ENCODE measurements at places on chromosomes 5 and 9. TPM values are rescaled to one million over a fixed set of nuclear protein-coding genes. Genes with fewer than 3 reads are reported as not detected.

CNTFR gene
- 2.9 TPM for total RNA-seq

GRCh38 chr5:10831419-10831818 is 70.4 kb upstream of the DAP start:
- no peaks in the 10 kb centered on the region for H3K27me3 ChIP-seq
- H3K4me3 ChIP-seq = no peak overlapping the region
- H3K4me1 ChIP-seq = no peaks in the 10 kb centered on the region
- H3K27ac ChIP-seq = no peak overlapping the region

GRCh38 chr5:59282726-59283125 is 610.8 kb downstream of the PDE4D start:
- H3K36me3 ChIP-seq = no peaks in the 10 kb centered on the region
- H3K27me3 ChIP-seq = no peaks in the 10 kb centered on the region
- H3K4me1 ChIP-seq = no peaks in the 10 kb centered on the region
- no peak overlapping the region for H3K4me3 ChIP-seq
- H3K27ac ChIP-seq = no peak overlapping the region

ADGRD2 gene
- total RNA-seq = not detected

IL31RA gene
- 0.14 TPM for total RNA-seq

DNA sequence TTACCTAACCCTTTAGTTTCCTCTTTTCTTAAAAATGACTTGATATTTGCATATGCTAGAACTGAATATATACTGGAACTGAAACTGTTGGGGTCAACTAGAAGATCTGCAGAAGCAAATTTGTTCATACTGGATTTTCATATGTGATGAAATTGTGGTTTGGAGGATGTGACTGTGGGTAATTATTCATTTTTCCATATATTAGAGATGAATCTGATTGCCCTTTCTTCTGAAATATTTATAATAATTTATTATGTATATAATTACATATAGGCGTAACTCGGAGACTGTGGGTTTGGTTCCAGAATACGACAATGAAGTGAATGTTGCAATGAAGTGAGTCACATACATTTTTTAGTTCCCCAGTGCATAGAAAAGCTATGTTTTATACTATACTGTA is 149.1 kb downstream of the ATP10B start:
- H3K27me3 ChIP-seq = no peaks in the 10 kb centered on the region
- H3K4me3 ChIP-seq = no peak overlapping the region
- no peak for DNase-seq
- H3K4me1 ChIP-seq = no peaks in the 10 kb centered on the region
- no peaks in the 10 kb centered on the region for H3K36me3 ChIP-seq

GRCh38 chr5:6253281-6253680 is 125.1 kb downstream of the MED10 start:
- DNase-seq = no peak
- H3K4me3 ChIP-seq = no peak overlapping the region
- H3K27me3 ChIP-seq = no peaks in the 10 kb centered on the region
- no peaks in the 10 kb centered on the region for H3K4me1 ChIP-seq
- no peaks in the 10 kb centered on the region for H3K36me3 ChIP-seq
- no peak overlapping the region for H3K27ac ChIP-seq

GDA gene
- total RNA-seq = 0.20 TPM

DNA sequence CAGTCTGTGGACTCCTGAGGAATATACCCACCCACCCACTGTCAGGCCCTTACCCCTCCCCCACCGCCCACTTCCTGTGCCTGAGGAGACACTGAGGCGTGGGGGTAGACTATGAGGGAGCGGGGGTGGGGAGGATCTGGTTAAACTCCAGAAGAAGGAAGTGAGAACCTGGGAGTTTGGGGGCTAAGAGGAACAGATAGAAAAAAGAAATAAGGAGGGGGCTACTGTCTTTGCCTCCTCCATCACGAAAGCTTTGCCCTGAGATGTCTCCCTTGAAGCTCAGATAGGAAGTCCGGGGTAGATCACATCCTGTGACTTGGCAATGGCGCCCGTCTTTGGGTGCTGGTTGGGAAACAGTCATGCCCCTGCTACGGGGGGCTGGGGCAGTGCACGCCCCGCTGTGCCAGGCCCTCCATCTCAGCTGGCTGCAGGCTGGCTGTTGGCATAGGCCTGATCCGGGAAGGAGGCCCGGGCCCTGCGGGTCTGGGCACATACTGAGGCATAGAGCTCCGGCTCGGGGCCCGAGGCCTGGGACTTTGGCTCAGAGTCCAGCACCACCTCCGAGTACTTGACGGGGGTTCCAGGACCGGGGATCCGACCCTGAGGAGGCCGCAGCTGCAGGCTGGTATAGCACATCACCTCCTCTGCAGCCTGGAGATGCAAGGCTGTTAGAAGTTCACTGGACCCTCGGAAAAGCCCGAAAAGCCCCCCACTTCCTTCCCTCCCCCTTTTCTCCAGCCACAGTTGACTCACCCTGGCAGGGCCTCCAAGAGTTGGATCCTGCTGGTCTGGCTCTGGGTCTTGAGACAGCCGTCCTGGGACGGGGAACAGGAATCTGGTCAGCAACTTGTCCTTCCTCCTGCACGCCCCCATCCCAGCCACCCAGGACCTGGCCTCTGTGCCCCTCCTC is 1.0 kb downstream of the SIT1 start:
- no peaks in the 10 kb centered on the region for H3K27me3 ChIP-seq
- no peaks in the 10 kb centered on the region for H3K36me3 ChIP-seq
- H3K4me3 ChIP-seq = peak overlapping the region; percentile 32
- peak overlapping the region; percentile 47 for H3K27ac ChIP-seq
- no peak for DNase-seq

- H3K4me1 ChIP-seq = peaks cover 28% of the 10 kb centered on the region
- no peaks in the 10 kb centered on the region for H3K27me3 ChIP-seq
- no peak for DNase-seq
- no peak overlapping the region for H3K4me3 ChIP-seq
- no peak overlapping the region for H3K27ac ChIP-seq
Measured at GRCh38 chr5:136057401-136058038, 28.7 kb downstream of the TGFBI start.

DNA sequence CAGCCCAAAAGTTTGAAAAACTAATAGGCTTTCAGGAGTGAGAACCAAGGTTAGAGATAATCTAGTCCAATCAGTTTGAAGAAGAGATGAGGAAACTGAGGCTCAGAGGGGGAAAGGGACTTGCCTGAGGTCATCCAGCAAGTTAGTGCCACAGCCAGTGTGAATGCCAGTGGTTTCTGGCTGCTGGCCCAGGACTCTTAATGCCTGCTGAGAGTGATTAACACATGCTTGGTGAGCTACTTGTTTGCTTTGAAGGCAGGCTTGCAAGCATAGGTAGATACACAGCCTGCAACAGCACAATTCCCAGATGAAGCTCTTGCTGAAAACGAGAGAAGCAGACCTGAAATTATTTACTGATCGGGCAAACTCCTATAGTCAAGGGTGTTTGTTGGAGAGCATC is 591.6 kb upstream of the SGCD start:
- no peak for DNase-seq
- no peak overlapping the region for H3K4me3 ChIP-seq
- H3K36me3 ChIP-seq = no peaks in the 10 kb centered on the region
- no peaks in the 10 kb centered on the region for H3K4me1 ChIP-seq

DNA sequence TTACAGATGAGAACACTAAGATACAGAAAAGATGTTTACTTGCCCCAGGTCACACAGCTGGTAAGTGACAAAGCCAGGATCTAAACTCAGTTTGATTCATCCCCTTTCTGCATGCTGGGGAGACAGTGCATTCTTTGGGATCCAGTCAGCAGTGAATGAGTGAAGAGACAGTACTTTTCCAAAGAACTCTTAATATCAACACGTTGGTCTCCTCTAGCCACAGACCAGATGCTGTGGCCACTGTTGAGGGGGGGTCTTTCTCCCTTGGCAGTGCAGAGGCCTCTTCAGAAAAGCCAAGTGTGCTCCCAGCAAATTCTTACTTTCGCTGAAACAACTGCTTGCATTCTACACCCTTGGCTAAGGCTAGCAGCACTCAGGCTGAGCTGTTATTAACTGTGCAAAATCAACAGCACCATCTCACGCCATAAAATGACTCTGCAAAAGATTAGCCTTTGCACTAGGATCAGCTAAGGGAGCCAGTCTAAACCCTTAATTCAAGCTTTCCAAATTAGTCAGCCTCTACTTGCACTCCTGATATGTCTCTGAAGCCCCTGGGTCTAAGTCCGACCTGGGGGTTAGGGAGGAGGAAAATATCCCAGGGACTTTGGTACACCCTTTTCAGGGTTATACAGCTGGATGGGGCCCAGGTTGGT is 4.8 kb upstream of the TMEM171 start:
- H3K27me3 ChIP-seq = peaks cover 8% of the 10 kb centered on the region
- H3K27ac ChIP-seq = no peak overlapping the region
- no peaks in the 10 kb centered on the region for H3K36me3 ChIP-seq
- no peaks in the 10 kb centered on the region for H3K4me1 ChIP-seq
- DNase-seq = no peak

DNA sequence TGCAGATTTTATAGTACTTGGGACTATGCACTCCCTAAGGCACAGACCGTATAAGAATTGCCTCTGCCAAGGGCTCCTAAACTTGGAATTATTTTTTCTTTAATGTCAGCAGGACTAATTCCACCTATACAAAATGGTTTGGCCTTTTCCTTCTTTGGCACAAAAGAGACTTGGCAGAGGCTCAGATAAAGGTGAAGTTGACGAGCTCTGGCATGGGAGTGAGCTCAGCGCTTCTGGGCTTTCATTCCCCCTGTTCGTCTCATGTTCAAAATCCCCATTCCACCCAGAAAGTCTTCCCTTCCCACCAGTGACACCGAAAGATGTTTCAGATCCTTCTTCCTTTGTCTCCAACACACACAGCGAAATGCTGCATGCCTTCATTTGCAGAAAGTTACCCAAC is 61.2 kb downstream of the F2RL2 start:
- no peaks in the 10 kb centered on the region for H3K27me3 ChIP-seq
- H3K4me1 ChIP-seq = no peaks in the 10 kb centered on the region
- H3K4me3 ChIP-seq = no peak overlapping the region

GRCh38 chr5:79011219-79011836 is 26.2 kb upstream of the ARSB start:
- H3K4me3 ChIP-seq = no peak overlapping the region
- H3K27me3 ChIP-seq = no peaks in the 10 kb centered on the region
- no peaks in the 10 kb centered on the region for H3K36me3 ChIP-seq
- no peak for DNase-seq
- H3K4me1 ChIP-seq = no peaks in the 10 kb centered on the region

DNA sequence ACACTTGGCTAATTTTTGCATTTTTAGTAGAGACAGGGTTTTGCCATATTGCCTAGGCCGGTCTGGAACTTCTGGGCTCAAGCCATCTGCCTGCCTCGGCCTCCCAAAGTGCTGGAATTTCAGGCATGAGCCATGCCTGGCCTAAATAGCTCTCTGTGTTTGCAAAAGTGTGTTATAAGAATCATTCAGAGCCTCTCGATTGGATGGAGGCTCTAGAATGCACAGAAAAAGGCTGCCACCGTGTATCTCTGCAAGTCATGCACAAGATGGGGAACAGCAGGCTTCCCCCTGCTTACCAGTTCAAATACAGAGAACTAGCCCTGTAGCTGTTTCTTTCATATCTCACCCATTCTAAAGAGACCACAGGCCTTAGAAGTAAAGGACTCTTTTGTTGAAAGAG is 28.3 kb downstream of the FXN start:
- no peak for DNase-seq
- no peaks in the 10 kb centered on the region for H3K27me3 ChIP-seq
- no peaks in the 10 kb centered on the region for H3K4me1 ChIP-seq
- no peak overlapping the region for H3K4me3 ChIP-seq

- peaks cover 11% of the 10 kb centered on the region for H3K4me1 ChIP-seq
- H3K36me3 ChIP-seq = peaks cover 9% of the 10 kb centered on the region
- H3K27me3 ChIP-seq = no peaks in the 10 kb centered on the region
- H3K4me3 ChIP-seq = no peak overlapping the region
- H3K27ac ChIP-seq = no peak overlapping the region
- DNase-seq = peak; percentile 64
Measured at GRCh38 chr9:137452006-137452760, 7.0 kb downstream of the NSMF start.

GRCh38 chr5:179832039-179832745 is 11.5 kb downstream of the SQSTM1 start:
- peaks cover 13% of the 10 kb centered on the region for H3K4me1 ChIP-seq
- DNase-seq = no peak

- no peaks in the 10 kb centered on the region for H3K36me3 ChIP-seq
- no peak overlapping the region for H3K4me3 ChIP-seq
- no peaks in the 10 kb centered on the region for H3K4me1 ChIP-seq
- H3K27ac ChIP-seq = no peak overlapping the region
- no peaks in the 10 kb centered on the region for H3K27me3 ChIP-seq
Measured at GRCh38 chr9:117096138-117096537, 318.7 kb downstream of the ASTN2 start.

ARHGEF28 gene
- total RNA-seq = 22.3 TPM

DNA sequence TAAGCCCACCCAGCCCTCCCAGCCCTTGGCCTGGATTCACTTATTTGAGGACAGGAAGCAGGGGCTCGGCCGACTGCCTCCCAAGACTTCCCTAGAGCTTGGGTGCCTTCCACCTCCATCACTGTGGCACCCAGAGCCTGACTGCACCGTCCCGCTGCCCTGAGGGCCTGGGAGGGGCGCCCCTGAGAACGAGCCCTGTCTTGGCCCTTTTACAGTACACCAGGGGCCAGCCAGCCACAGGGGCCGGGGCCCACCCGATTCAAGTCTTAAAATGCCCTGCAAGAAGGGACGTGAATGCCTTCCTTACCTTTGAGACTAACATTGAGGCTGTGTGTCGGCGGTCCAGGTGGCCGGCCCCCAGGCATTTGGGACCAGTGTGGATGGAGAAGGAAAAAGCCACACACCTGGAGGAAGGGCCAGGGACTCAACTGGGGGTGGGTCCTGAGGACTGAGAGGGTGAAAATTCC is 16.8 kb downstream of the FAM78A start:
- no peaks in the 10 kb centered on the region for H3K27me3 ChIP-seq
- H3K4me3 ChIP-seq = no peak overlapping the region
- H3K4me1 ChIP-seq = peaks cover 22% of the 10 kb centered on the region

DNA sequence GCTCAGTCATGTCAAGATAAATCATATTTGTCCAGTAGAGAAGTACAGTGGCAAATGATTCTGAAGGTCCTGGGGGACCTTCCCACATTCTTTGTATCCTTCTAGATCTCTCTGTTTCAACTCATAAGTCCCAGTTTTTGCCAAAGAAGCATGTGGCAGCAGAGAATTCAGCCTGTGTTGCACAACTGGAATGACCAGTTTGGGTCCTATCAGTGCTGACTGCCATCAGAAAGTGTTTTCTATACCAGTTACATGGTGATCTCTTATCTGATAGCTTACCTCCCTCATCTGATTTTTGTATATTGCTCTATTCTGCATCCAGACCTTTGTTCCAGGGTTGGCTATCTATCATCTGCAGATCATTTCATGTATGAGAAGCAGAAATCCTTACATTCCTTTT is 21.7 kb downstream of the GM2A start:
- H3K4me3 ChIP-seq = no peak overlapping the region
- H3K27ac ChIP-seq = no peak overlapping the region
- H3K27me3 ChIP-seq = no peaks in the 10 kb centered on the region
- H3K36me3 ChIP-seq = peaks cover 4% of the 10 kb centered on the region

DNAJC25 gene
- 6.6 TPM for total RNA-seq

NTNG2 gene
- total RNA-seq = 7.6 TPM

All from upper lobe of right lung (tissue), 1 donor.